Pancreas (tissue), 10 donors: ENCODE measurements at places on chromosomes 13 and 19.
A peak's percentile ranks its signal among the peaks of the same experiment; 100 is the strongest.

- DNase-seq: peak; percentile 85
These were observed 11.8 kb downstream of the PDE4A start for GRCh38 chr19:10431943-10432735.

- no peak for DNase-seq
These were observed 28.3 kb downstream of the PEX11G start for GRCh38 chr19:7460562-7460966.

DNA sequence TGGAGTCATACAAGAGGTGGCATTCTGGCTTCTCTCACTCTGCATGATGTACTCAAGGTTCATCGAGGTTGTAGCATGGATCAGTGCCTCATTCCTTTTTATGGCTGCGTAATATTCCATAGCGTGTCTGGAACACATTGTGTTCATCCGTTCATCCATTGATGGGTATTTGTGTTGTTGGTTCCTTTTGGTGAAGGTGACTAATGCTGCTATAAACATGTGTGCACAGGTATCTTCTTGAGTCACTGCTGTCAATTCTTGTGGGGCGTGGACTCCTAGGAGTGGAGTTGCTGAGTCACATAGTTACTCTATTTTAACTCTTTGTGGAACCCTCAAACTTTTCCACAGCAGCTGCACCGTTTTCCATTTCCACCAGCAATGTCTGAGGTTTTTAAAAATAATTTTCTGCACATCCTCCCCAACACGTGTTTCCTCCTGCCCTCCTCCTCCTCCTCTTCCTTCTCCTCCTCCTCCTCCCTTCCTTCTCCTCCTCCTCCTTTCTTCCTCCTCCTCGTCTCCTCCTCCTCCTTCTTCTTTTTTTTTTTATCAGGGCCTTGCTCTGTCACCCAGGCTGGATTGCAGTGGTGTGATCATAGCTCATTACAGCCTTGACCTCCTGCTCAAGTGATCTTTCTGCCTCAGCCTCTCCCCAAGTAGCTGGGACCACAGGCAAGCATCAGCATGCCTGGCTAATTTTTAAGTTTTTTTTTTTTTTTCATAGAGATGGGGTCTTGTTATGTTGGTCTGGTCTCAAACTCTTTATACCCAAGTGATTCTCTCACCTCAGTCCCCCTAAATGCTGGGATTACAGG is 2.0 kb upstream of the TMEM221 start:
- DNase-seq: no peak

- no peak for DNase-seq
These were observed 54.0 kb downstream of the ZNF536 start for GRCh38 chr19:30425885-30426838.
